Calu3 (cell line): ENCODE measurements at places on chromosomes 2 and 18.

DNA sequence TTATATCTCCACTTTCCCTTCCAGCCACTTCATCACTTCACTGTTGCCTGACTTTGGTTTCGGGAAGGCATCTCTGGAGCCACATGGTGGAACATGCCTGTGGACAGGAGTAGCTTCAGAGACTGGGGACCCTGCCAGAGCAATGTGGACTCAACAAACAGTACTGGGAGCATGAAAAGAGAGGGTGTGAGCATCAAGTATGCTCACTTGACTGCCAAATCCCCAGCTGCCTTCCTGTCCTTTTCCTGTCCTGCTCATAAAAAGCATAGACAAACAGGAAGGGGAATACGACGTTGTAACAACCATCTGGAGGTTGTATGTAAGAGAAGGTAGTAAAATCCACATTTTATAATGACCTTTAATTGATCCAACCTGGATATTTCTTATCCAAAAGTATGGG is 61.3 kb upstream of the CSRNP3 start:
- no peak overlapping the region for H3K4me3 ChIP-seq
- DNase-seq = no peak

GRCh38 chr2:156818944-156819343 is 382.8 kb downstream of the GPD2 start:
- DNase-seq = no peak
- no peaks in the 10 kb centered on the region for H3K36me3 ChIP-seq
- no peaks in the 10 kb centered on the region for H3K27me3 ChIP-seq
- no peak overlapping the region for H3K4me3 ChIP-seq

DNA sequence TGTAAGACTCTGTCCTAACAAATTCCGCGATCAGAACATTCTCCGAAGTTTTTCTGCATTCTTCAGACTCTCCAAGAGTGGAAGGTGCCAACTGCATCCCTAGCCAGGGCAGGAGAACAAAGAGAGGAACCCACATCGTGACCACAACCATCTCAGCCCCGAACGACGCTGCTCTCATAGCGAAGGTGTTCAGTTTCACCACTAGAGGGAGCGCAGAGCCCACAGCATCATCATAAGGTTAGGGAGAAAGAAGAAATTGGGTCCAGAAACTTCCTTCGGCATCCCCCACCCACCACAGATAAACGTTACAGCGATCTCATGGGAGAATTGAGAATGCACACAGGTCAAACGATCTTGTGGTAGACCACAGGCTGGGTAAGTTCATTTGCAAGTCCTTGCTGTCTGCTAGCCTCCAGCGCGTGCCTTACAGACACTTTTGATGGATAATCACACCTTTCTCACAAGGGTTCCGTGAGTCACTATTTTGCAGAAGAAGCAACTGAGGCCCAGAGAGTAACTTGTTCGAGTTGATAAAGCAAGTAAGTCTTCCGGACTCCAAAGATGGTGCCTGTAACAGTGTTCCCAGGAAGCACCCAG is 53.7 kb upstream of the ARL4C start:
- no peaks in the 10 kb centered on the region for H3K4me1 ChIP-seq
- peaks cover 38% of the 10 kb centered on the region for H3K27me3 ChIP-seq
- peak; percentile 63 for DNase-seq
- no peak overlapping the region for H3K27ac ChIP-seq
- no peaks in the 10 kb centered on the region for H3K36me3 ChIP-seq
- H3K4me3 ChIP-seq = no peak overlapping the region

DNA sequence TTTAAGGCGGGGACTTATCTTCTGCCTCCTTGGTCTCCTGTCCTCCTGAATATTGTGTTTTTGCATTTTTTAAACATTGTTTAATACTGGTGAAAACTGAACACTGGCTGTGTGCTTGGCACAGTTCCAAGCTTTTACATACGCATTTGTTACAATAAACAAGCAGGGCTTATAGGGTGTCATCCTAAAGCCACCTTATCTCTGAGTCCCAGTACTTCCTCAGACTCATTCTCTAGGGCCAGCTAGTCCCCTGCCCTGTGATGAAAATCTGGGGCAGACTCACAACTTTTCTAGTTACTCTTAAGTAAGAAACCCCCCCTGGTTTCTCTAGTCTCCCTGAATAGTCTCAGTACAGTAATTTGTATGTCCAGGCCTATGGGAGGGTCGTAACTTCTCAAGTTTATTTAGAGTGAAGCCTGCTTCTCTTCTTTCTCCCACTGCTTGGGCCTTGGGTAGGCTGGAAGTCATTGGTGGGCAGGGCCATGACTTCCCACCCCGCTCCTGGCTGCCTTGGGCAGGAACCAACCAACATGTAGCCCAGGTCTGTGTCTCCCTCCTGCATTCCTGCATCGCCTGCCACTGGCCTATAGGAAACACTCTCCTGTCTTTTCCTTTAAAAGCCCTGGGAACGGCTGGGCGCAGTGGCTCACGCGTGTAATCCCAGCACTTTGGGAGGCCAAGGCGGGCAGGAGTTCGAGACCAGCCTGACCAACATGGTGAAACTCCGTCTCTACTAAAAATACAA is 7.7 kb upstream of the KCNE4 start:
- H3K27me3 ChIP-seq = no peaks in the 10 kb centered on the region
- peaks cover 39% of the 10 kb centered on the region for H3K4me1 ChIP-seq
- no peak overlapping the region for H3K27ac ChIP-seq
- H3K36me3 ChIP-seq = no peaks in the 10 kb centered on the region
- H3K4me3 ChIP-seq = no peak overlapping the region

DNA sequence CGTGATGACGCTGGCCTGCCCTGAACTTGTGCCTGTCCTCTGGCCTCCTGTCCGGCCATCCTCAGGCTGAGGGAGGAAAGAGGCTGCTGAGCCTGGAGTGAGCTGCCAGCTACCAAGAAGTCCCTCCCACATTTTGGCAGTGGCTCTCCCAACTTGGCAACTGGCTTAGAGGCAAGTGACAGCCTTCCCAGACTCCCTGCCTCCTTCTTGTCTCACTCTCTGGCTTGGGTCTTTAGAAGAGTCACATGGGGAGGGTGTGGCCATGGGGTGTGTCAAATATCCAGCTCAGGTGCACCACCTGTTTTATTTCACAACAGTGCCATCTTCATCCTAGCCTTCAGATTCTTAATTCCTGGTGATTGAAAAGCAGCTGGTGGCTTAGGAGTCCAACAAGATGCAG is 222.9 kb downstream of the PRKCE start:
- H3K4me1 ChIP-seq = peaks cover 13% of the 10 kb centered on the region
- H3K27ac ChIP-seq = no peak overlapping the region
- H3K36me3 ChIP-seq = no peaks in the 10 kb centered on the region
- no peak for DNase-seq
- no peaks in the 10 kb centered on the region for H3K27me3 ChIP-seq

- H3K4me3 ChIP-seq = no peak overlapping the region
- H3K36me3 ChIP-seq = no peaks in the 10 kb centered on the region
- DNase-seq = no peak
- H3K27me3 ChIP-seq = no peaks in the 10 kb centered on the region
These were observed 29.1 kb downstream of the METTL8 start for GRCh38 chr2:171404719-171405118.

GRCh38 chr2:55090702-55091101 is 40.5 kb upstream of the RTN4 start:
- DNase-seq = no peak
- H3K4me1 ChIP-seq = peaks cover 33% of the 10 kb centered on the region
- H3K4me3 ChIP-seq = no peak overlapping the region
- H3K36me3 ChIP-seq = no peaks in the 10 kb centered on the region
- no peak overlapping the region for H3K27ac ChIP-seq

DNA sequence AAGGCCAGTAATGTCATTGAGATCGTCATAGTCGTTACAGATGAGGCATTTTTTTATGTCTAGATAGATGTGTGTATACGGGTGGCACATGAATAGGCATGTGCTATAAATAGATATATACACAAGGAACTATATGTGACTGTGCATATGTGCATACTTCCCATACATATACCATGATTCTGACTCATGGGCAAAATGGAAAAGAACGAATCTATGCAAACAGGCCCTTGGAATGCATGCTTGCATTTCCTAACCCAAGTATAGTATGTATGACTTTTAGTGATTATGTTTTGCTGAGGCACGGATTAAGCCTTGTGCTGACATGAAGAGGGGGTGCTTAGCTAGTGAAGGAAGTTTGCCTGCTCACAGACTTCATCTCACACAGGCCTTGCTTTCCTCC is 111.7 kb downstream of the BCL11A start:
- H3K27ac ChIP-seq = no peak overlapping the region
- no peaks in the 10 kb centered on the region for H3K36me3 ChIP-seq
- DNase-seq = no peak
- H3K27me3 ChIP-seq = peaks cover 9% of the 10 kb centered on the region

DNA sequence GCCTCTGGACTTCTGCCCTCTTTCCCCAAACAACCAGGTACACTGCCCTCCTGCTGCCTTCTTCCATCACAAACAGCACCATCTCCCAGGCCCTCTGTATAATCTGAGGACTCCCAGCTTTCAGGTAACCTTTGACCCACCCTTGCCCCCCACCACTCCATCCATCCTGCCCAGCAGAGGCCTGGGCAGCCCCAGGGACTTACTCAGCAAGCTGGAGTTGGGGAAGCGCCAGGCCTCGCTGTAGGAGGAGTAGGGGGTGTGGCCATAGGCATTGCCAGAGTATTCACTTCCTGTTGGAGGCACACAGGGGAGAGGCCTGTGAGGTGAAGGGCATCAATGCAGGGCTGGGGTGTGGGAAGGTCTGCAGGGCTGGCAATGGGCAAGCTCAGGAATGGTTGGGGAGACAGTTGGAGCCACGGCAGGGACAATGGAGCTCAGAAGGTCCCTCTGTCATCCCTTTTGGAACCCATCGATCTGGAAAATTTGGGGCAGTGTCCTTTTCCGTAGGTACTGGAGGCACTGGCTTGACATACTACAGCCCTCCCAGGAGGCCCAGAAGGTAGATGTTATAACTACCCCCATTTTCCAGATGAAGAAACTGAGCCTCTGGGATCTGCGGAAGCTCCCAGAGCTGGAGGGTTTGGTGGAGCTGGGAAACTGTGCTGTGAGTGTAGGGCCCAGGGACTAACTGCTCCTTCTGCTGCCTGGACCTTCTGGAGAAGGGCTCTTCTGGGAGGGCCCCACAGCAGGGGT is 46.3 kb downstream of the PSD4 start:
- peaks cover 24% of the 10 kb centered on the region for H3K36me3 ChIP-seq
- peak overlapping the region; percentile 31 for H3K4me3 ChIP-seq
- peak; percentile 77 for DNase-seq
- no peaks in the 10 kb centered on the region for H3K27me3 ChIP-seq
- peaks cover 35% of the 10 kb centered on the region for H3K4me1 ChIP-seq
- H3K27ac ChIP-seq = peak overlapping the region; percentile 45

DNA sequence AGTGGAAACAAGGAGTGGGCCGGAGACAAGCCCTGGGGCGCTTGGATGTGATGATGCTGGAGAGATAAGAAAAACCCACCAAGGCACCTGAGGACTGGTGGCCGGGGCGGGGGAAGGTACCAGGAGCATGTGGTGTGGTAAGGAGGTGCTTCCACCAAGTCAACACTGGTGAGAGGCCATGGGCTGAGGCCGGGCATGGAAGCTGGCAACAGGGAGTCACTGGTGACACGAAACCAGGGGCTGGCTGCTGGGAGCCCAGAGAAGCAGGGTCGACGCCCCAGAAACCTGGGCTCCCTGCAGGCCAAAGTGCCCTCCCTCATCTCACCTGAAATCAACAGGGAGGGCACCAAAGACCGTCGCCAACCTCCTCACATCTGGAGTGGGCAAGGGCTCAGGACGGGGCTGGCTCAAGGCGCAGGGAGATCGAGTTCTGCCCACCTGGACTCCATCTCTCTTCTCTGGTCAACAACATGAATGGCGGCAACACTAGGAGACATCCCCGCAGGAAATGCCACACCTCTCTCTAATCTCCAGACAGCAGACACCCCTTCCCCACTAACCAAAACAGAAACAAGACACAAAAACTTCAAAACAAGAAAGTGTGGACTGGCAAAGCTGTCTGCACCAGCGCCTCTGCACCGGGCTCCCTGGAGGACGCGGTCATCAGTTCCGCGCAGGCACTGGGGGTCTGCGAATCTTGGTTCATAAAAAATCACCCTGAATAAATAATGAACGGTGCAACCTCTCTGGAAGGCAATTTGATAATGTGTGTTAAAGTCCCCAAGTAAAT is 185.5 kb downstream of the HDAC4 start:
- H3K4me3 ChIP-seq = no peak overlapping the region
- H3K27me3 ChIP-seq = no peaks in the 10 kb centered on the region
- no peak for DNase-seq
- H3K27ac ChIP-seq = no peak overlapping the region
- no peaks in the 10 kb centered on the region for H3K36me3 ChIP-seq
- H3K4me1 ChIP-seq = no peaks in the 10 kb centered on the region

DNA sequence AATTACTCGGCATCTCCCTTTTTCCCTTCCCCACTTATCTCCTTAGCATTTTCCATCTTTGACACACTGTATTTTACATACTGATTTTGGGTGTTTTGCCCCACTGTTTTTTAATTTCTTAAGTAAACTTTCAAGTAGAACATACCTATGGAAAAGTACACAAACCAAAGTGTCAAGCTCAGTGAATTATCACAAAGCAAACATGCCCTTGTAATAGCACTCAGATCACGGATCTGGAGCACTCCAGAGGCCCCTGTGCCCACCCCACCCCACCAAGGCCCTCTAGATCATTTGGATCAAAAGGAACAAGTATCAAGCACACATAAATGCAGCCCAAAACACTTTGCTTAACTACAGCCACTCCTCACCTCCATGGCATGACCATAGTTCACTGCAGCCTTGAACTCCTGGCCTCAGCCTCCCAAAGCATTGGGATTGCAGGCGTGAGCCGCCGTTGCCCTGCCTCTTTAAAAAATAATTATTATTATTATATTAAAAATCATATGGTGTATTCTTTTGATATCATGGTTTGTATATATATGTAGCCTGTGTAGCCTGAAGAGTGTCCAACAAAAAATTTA is 38.1 kb downstream of the FER1L5 start:
- H3K27me3 ChIP-seq = peaks cover 34% of the 10 kb centered on the region
- H3K4me3 ChIP-seq = no peak overlapping the region
- H3K27ac ChIP-seq = no peak overlapping the region
- peaks cover 12% of the 10 kb centered on the region for H3K4me1 ChIP-seq

DNA sequence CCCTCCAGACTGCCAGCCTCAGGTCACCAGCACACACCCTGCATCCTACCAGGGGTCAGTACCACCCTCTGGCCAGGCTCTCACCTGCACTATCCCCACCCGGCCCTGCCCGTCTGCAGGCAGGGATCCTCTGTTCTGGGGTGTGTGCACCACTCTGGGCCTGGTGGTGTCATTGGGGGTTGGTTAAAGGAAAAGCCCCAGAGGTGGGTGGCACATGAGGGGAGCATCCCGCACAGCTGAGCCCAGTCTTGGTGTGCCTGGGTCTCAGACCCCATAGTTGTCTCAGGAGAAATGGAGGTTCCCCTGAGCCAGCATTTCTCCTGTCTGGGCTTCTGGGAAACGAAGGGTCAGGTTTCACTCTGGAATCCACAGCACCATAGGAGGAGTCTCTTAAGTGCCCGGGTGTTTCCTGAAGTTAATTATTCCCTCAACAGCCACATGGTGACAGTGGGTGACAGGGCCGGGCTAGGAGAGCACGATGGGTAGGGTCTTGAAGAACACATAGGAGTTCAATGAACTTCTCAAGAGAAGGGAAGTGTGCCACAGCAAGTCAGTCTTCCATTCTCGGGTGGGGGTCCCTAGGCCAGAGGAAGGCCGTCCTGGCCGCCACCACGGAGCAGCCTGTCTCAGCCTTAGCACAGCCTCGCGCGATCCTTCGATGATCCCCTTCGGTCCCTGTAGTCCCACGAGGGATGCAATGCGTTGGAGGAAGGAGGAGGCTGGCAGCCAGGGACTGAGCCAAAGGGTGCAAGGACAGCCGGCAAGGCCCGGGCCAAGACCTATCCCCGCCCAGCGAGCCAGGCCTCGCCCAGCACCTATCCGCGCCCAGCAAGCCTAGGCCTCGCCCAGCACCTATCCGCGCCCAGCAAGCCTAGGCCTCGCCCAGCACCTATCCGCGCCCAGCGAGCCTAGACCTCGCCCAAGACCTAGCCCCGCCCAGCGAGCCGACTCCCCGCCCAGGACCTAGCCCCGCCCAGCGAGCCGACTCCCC is 1.1 kb upstream of the FARP2 start:
- peaks cover 69% of the 10 kb centered on the region for H3K4me1 ChIP-seq
- H3K27me3 ChIP-seq = no peaks in the 10 kb centered on the region
- peak overlapping the region; percentile 72 for H3K4me3 ChIP-seq
